ENCODE measurements at places on chromosomes 5 and 9.

DNA sequence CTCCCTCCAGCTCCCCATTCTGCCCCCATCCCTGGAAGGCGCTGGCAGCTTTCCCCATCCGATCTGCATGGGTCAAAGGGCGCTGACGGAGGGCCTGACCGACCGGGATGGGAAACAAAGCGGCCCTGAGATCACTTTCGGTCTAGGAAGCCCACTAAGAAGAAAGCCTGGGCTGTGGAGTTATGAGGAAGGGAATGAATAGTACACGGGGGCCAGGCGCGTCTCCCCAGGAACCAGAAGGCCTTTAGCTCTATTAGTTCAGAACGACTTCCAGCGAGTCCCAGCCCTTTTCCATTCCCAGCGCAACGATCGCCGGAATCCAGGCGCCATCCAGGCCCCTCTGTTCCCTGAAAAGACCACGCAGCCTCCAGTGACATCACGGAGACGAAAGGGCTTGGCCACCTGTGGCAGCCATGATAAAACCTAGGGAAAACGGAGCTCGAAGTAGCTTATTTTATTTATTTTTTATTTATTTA is 70.1 kb upstream of the CCDC180 start:
- DNase-seq, result no peak

DNA sequence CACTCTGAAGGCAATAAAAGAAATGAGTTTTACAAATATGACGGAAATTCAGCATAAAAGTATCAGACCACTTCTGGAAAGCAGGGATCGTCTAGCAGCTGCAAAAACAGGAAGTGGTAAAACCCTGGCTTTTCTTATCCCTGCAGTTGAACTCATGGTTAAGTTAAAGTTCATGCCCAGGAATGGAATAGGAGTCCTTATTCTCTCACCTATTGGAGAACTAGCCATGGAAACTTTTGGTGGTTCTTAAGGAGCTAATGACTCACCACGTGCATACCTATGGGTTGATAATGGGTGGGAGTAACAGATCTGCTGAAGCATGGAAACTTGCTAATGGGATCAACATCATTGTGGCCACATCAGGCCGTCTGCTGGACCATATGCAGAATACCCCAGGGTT is 93.5 kb upstream of the RGMB start:
- peak; percentile 14 for DNase-seq

DNA sequence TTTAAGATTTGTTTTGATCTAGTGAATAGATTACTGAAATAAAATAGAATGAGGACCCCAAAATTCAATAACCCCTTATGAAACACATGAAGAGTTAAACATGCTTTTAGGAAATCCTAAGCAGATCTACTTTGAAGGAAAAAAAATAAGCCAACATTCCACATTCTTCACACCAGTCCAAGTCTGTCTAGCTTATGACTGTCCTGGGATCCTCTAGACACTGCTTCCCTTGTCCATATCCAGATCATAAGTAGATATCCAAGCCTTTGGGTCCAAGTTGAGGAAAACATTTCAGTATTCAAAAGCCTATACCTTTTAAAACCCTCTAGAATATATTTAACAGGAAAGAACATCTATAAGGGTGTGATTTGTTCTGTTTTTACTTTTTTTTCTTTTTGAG is 58.8 kb upstream of the MINAR2 start:
- no peak for DNase-seq

DNA sequence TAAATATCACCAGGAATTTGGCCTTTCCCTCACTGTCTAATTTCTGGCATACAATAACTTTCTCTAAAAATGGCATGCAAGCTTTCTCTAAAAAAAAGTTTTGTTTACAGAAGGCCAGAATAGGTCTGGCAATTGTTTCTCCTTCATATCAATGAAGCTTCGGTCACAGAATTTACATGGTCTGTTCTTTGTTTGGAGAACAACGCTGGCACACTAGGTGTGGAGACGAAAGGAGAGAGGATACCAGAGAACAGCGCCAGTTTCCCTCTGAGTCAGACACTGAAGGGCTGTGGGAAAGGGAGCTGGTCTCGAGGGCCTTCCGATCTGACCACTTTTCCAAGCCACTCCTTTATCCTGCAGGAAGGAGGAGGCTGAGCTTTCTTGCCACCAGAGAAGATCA is 60.1 kb upstream of the ITGA1 start:
- peak; percentile 21 for DNase-seq

DNA sequence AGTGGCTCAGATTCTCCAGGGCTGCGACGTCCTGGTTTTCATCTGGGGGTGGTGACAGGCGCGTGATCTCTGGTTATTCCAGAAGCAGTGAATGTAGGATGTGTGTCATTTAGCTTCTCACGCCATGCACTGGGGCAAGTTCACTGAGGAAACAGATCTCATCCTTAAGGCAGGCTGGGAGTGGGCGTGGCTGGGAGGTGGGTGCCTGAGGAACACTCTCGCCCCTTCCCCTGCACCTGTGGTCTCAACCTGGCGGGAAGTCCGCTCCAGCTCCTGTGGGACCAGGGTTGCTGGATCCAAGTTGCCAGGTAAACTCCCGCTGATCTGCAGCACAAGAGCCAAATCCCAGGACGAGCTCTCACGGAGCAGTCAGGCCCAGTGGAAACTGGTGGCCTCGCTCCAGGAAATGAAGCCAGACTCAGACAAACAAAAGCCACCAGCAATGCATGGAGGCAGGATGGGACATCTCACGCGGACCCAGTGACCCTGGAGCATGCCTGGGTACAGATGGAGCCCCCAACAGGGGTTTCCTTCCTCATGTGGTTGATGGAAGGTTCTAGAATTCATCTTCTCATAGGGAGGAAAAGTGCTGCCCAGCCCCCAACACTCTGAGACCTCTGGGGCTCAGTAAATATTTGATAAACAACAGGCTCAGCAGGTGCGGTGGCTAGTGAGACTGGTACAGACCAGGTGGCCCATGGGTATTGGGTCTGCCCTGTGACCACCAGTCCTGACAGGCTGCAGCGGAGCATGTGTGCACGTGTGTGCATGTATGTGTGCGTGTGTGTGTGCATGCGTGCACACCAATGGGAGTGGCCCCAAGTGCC is 16.3 kb upstream of the SLC12A7 start:
- DNase-seq, result no peak

GRCh38 chr9:16131264-16131663 is 578.4 kb downstream of the CCDC171 start:
- peak; percentile 50 for DNase-seq

GRCh38 chr9:127437497-127438264 is 13.5 kb downstream of the ZNF79 start:
- DNase-seq, result no peak

DNA sequence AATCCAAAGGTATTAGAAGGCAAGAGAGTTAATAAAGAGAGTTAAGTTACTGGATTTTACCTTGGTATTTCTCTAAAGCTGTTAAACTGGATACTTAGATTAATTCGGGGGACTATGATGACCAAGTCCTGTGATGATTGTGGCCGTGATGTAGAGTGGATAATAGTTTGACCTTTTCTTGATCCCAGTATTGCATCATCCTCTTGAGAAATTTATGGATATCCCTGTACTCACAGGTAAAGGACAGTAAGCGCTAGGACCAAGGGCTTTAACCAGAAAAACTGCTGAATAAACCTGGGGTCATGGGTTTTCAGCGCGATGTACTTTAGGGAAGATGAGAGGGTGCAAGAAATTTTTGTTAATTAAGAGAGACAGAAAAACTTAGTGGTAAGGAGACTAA is 8.3 kb downstream of the OR13C8 start:
- DNase-seq, result no peak

DNA sequence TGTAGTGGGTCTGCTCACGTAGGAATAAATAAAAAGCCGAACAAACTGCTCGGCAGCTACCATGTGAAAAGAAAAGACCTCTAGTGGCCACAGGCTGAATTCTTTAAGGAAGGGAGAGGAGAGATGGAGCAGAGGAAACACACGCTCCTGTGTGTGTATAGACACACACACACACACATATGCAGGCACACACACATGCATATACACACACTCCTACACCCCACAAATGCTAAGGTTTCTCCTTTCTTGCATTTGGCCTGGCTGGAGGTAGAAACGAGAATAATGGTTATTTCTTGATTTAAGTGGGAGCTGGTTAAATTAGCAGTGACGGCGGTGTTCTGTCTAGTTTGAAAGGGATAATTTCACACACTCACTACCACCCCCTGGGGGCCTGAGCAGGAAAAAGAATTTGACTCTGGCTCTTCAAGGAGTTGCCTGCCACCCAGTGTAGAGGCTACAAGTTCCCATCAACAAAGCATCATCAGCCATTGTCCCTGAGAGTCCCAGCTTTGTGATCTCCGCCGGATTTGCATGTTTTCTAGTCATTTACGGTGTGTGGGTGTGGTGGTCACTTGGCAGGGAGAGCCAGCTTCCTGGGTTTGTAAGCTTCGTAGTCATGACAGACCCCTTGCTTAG is at the start of gene INSYN2B:
INSYN2B (minus strand) TSS at position 78 of the 636 bp plus-strand sequence. CDS start 96,597 bp downstream, outside the sequence.
- peak; percentile 88 for DNase-seq

- no peak for DNase-seq
These were observed 5.7 kb downstream of the RCL1 start for GRCh38 chr9:4798281-4799032.

- DNase-seq, result no peak
These were observed 30.1 kb downstream of the GSN start for GRCh38 chr9:121298016-121298538.

GRCh38 chr9:113222482-113222841 is 1.1 kb downstream of the SLC31A1 start:
- peak; percentile 22 for DNase-seq
